ENCODE measurements at places on chromosomes 1 and 21.

DNA sequence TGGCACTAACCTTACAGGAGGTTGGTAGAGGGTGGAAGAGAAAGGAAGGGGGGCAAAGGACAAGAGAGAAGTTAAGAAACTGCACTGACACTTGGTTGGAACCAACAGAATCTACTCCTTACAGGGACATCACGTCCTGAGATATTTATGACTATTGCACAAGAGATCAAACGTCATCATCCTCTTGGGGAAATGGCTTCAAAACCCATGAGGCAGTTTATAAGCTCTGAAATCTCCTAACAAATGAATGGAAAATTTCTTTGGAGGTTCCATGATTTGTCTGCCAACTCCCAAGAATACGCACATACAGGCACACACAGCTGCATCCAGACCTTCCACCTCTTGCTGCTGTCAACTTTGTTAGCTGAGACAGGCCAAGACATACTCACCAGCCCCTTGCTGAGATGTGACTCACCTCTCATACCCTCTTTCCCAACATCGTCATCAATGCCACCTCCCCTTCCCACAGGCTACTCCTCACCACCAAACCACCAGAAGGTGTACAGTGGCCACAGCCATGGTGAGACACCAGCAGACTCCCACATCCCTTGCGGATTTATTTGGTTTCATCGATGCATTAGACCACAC, 135.5 kb downstream of the SETD4 start:
- DNase-seq, result no peak

DNA sequence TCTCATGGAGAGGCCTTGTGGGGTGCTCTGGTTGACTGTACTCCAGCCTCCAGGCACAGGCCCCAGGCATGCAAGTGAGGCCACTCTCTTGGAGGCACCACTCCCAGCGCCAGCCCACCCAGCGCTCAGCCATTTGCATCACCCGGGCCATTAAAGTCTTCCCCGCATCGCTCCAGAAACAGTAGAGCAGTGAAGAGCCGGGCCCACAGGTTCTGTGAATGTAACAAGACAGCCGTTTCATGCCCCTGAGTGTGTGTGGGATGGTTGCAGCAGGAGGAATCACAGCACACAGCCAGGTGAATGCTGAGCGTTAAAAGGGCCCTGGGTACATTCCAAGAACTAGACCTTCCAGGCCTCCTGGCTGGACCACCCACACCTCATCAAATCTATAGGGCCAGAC, 19.0 kb upstream of the CD2 start:
- no peak for DNase-seq

DNA sequence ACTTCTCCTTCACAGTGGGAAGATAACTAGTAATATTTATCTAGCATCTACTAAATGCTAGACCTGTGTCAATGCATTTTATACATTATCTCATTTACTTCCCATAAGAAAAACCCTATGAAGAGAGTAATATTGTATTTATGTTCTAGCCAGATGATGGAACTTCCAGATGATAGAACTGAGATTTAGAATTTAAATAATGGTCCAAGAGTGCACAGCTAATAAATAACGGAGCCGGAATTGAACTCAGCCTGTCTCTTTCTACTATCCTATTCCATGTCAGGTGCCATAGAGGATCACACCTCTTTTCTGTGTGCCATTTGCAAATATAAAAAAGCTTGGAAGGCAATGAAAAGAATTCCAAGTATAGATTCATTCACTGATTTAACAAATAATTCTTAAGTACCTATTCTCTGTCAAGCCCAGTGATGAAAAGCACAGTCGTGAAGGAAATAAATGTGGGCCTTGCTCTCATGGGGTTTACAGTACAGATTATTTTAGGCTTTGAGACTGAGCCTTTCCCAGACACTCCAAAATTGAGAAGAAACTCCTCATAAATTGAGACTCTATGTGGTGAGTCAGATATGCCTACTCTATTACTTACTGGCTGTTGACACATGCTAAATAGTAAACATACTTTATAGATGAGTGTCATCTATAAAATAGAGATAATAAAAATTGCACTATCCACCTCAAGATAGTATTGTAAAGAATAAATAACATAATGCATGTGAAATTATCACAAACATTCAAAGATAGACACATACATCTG, 378.0 kb upstream of the PRMT6 start:
- DNase-seq, result no peak

- peak; percentile 99 for DNase-seq
Observed at GRCh38 chr1:228544021-228544850, 57.1 kb downstream of the RNF187 start.

- no peak for DNase-seq
Observed at GRCh38 chr1:116448785-116449385, 75.8 kb downstream of the ATP1A1 start.

- DNase-seq, result peak; percentile 69
Observed at GRCh38 chr1:67686267-67687197, 1.5 kb downstream of the GADD45A start.

GRCh38 chr1:39657923-39658485, 13.9 kb downstream of the NT5C1A start:
- DNase-seq, result peak; percentile 78

GRCh38 chr1:232529747-232530146, 100.2 kb downstream of the SIPA1L2 start:
- DNase-seq, result no peak

DNA sequence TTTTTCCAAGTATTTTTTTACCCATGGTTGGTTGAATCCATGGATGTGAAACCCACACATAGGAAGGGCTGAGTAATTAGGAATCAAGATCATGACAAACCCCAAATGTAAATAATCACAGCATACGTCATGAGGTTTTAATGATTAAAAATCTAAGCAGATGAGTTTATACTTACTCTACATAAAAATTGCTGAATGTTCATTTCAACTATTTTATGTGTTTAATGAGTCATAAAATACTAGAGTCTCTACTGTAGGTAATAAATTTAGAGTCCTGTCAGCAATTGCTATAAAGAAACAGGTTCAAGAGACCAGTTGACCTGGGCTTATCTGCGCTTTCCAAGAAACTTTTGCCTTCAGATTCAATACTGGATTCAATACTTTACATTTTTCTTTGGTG, 18.2 kb downstream of the CTH start:
- no peak for DNase-seq

GRCh38 chr1:227891223-227891954, 56.3 kb downstream of the WNT9A start:
- DNase-seq, result no peak

All from MM.1S (cell line).